ENCODE measurements at places on chromosomes 2 and 18.

DNA sequence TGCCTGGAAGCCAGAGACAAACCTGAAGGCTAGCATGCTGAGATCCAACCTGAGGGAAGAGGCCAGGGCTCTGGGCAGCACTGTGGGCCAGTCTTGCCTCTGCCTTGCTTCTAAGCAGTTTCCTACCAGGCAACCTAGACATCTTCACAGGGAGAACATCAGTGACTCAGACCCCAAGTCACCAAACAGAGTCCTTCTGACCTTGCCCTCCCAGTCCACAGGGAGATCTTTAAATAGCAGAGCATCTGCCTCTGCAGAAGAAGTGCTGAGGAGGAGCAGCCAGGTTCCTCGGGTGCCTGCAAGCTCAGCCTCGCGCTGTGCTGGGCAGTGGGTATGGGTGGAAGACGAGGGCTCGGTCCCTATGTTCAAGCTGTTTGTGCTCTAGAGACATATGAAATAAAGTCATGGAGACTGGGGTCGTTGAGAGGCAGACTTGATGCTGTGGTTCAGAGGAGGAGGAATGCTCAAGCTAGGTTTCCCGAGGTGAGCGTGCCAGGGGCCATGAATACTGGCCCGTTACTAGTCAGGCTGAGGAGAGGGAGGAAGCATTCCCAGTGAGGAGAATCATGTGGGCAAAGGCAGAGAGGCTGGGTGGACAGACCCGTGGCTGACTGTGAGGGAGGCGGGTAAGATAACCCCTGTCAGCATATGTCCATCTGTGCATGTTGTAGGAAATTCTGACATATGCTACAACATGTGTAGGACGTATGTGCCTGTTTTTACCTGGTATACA is 66.5 kb downstream of the BOLA3 start:
- no peak for DNase-seq

GRCh38 chr2:5067816-5068215 is 624.4 kb upstream of the SOX11 start:
- DNase-seq: no peak

GRCh38 chr2:290090-290722 is 2.3 kb upstream of the ALKAL2 start:
- no peak for DNase-seq

DNA sequence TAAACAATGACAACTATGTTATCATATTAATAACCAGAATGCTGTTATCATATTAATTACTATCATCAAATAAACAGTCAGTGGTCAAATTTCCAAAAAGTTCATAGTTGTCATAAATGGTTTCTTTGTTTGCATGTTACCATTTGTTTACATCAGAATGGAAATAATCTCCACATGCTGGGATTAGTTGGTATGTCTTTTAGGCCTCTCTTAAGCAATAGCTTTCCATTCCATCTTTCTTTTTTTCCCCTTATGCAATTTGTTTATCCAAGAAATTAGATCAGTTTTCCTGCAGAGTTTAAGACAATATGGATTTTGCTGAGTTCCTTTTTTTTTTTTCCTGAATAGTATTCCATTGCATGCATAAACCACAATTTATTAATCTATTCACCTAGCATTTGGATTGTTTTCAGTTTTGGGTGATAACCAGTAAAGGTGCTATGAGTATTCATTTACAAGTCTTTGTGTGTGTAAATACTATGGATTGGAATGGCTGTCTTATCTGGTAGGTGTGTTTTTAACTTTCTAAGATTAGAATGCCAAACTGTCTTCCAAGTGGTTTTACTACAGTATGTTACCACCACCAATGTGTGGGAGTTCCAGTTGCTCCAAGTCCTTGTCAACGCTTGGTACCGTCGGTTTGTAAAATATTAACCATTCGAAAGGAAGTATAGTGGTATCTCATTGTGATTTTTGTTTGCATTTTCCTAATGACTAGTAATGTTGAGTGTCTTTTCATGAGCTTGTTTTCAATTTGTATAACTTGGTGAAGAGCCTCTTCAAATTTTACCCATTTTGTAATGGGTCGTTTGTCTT is 33.3 kb upstream of the TXNDC2 start:
- DNase-seq: no peak

DNA sequence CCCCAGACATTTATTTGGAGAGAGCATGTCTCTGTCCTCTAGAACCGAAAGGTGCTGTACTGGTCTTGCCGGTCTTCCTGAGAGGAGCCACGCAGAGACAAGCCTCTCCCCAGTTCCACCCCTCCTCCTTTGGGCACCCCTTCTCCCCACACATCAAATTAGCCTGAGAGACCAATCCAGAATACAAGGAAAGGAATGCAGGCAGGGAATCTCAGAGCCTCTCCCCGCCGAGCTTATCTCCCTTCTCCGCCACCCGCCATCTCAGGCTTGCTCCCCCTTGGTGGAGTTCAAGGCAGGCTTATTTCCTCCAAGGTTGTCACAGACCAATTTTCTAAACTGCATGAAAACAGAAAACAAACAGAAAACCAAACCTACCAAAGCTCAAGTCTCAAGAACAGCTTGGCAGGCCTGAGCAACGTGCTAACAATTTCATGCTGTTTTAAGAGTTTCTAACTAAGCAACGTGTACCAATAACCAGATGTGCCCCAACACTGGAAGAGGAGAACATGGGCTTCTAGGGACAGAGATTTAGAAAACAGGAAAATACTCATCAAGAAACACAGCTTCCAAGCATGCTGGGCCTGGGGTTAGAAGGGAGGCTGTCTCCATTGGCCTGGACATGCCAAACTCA is 124.5 kb upstream of the PKDCC start:
- no peak for DNase-seq

DNA sequence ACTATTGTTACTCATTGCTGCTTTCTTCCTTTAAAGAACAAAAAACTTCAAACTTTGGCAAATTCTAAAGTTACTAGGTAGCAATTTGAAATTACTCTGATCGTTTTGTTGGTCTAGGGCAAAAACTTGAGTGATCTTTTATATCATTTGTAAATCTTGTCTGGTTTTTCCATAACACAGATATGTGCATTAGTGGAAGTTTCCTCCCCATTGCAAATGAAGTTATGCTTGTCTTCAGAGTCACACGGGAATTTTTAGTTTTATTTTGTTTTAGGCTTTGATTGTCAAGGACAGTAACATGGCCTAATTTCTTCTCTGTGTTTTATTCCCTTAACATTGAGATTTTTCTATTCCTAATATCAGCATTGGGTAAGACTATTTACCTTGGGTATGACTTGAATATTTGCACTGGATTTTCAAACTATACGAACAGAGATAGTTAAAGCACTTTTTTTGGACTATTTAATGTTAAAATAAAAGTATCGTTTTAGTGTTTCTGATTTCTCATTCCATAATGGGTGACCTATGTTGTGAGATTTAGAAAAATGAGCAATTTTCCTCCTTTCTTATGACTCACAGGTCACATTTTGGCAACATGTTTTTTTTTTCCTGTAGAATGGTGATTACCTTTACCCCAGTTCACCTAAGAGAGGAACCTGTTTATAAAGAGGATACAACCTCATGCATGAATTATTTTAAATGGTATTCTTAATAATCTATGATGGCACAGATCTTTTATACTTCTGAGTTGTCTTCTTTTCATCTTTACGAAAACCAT is 65.0 kb downstream of the BABAM2 start:
- no peak for DNase-seq

DNA sequence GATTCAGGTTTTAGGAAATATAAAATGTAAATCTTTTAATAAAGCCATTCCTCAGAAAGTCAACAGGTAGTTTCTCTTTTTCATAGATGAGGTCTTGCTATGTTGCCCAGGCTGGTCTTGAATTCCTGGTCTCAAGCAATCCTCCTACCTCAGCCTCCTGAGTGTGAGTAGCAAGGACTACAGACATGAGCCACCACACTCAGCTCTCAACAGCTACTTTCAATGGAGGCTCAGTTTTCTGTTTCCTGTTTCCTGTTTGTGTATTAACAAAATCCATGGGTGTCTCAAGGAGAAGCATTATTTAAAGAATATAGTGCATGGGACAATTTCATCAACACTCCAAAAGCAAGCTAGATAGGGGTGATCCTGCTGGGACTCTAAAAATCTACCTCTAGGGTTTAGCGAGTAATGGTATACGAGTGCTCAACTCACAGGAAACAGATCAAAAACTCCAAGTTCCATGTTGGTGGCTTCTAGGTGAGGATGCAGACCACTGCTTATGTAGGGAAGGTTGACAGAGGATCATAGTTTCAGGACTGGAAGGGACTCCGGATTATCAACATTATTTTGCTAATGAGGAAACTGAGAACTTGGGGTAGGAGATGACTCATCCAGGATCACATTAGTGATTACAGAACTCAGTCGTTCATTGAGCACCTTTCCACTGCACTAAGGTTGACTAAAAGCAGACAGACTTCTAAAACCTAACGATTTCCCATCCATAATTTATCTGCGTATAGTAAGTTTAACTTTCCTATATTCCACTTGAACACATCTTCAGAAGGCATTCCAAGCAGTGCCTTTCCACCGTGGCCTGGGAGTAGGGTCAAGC is 61.7 kb upstream of the WIPF1 start:
- no peak for DNase-seq

DNA sequence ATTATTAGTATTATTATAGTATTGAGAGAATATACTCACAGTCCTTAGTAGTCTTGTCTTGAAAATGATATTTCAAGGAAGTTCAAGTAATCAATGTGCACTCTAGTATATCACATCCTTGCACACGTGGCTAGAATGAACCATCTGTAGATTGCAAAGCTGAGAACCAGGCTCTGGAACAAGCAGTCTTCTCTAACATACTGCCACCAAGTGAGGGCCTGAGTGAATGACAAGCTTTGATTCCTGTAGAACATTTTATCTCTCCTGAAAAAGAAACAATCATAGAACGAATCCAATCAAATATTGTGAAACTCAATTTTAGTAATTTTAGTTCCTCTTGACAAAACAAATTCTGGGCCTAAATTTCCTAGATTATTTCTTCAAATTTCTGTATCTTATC is 55.3 kb upstream of the SULT1C3 start:
- peak; percentile 20 for DNase-seq

DNA sequence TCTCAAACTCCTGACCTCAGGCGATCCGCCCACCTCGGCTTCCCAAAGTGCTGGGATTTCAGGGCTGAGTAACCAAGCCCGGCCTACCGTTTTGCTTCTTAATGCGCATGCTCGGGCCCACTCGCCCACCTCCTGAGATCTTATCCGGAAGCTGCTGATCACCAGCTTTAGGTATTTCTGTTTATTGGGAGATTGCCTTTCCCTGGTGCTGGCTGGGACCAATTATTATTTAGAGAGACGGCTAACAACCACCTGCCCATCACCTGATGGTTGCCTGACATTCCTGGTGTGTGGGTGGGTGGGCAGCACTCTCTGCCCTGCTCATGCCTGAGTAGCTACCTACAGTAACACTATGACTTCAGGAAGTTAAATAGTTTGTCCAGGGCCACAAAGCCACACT is 56.3 kb upstream of the ZNF532 start:
- DNase-seq: no peak

DNA sequence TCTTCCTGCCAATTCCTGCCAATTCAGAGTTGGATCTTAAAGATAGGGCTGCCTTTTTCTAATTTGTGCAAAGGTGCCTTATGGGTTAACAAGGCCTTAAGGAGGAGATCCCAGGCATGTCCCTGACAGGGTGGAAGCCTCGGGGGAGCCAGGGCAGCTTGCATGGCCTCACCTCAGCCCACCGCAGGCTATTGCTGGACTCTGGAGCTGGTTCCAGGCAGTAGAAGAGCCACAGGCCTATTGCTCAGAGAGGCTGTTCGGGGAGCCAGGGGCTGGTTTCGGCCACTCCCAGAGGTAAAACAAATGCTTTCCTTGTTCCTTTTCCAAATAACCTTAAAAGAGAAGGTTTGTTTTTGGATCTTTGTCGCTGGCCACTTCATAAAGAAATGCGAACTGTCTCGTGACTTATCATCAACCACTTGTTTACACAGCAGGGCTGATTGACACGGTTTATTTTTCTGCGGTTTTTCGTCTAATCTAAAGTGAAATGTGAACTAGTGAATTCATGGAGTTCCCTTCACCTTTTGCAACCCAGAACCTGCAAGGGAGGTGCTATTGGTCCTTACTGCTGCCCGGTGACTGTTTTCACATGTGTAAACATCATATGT is 108.6 kb downstream of the APOB start:
- DNase-seq: no peak

- peak; percentile 40 for DNase-seq
Observed at GRCh38 chr2:48600204-48600813, 17.3 kb upstream of the GTF2A1L start.

- no peak for DNase-seq
Observed at GRCh38 chr2:179555691-179556283, 291.2 kb upstream of the SESTD1 start.

- DNase-seq: no peak
Observed at GRCh38 chr18:38586327-38586726, 1020.7 kb upstream of the CELF4 start.

- DNase-seq: no peak
Observed at GRCh38 chr2:113179446-113180045, 5.8 kb downstream of the PSD4 start.

- no peak for DNase-seq
Observed at GRCh38 chr2:69847068-69847828, 17.8 kb downstream of the GMCL1 start.

DNA sequence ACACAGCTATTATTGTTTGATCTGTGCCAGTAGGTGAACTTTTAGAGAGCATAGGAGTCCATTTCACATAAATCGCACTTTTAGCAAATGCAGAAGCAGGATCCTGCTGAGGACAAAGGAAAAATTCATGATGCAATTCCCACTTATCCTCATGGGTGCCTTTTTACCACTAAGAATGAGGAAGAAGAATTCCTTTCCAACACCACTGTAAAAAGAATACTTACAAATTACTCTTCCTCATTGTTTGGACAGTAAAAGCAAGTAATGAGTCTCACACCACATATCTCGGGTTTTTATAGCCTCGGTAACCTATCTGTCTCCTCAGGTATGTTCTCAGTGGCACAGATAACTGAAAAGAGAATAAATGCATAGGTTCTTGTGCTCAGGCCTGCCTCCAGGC is 238.5 kb downstream of the MTX2 start:
- DNase-seq: no peak

- DNase-seq: no peak
Observed at GRCh38 chr2:100352521-100352920, 30.2 kb upstream of the LONRF2 start.

DNA sequence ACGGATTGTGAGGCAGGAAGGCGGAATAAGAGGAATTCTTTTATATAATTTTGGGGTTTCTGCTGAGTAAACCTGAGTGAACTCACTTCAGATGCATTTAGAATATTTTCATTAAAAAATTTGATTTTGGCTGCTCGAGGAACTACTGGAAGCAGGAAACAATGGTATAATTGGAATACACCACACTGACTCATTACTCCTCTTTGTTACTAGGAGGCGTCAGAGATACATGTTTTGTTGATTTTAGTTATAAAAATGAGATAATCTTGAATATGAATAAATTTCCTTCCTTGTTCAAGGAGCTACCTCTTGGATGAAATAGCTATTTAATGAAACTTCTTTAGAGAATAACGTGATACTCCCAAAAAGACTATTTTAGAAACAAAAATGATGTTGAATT is 97.4 kb downstream of the ANKRD36 start:
- no peak for DNase-seq

GRCh38 chr2:84641021-84641420 is 124.7 kb downstream of the DNAH6 start:
- DNase-seq: no peak

GRCh38 chr2:2880938-2881337 is 496.7 kb downstream of the EIPR1 start:
- no peak for DNase-seq
